Natural killer cell (primary cell): ENCODE measurements at places on chromosomes 7 and 10. TPM values are rescaled to one million over a fixed set of nuclear protein-coding genes. Genes with fewer than 3 reads are reported as not detected.

The CCNY gene
- 87.2 TPM for total RNA-seq

The ITPRID1 gene
- total RNA-seq: not detected

- H3K4me1 ChIP-seq: no peaks in the 10 kb centered on the region
Measured at GRCh38 chr10:95447685-95448084, 113.5 kb downstream of the SORBS1 start.

The KIAA1217 gene
- total RNA-seq: not detected

The PNLIPRP2 gene
- not detected for total RNA-seq

DNA sequence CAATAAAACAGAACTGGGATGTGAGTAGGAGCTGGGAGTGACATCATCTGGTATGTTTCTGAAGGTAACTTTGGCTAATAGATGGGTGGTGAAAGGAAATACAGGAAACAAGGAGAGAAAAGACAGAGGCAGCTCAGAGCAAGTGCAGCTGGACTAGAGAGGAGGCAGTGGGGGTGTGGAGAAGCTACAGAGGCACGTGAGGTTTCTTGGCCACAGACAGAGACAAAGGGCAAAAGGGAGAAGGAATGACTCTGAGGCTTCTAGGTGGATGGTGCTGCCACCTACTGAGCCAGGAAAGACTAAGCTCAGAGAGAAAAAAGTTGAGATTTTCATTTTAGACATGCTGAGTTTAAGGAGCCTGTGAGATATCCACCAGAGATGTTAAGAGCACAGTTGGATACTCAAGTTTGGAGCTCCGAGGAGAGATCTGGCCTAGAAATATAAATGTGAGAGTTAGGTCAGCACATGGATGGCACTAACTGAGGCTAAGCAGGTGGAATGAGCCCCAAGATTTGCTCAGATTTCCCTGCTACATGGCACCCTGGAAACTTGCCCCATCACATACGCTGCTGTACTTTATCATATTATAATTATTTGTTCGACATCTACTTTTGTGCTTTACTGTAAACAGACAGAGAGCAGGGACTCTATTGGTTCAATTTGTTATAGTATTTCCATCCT, 293.0 kb upstream of the IMMP2L start:
- DNase-seq: no peak
- no peaks in the 10 kb centered on the region for H3K27me3 ChIP-seq
- no peaks in the 10 kb centered on the region for H3K4me1 ChIP-seq
- H3K4me3 ChIP-seq: no peak overlapping the region

GRCh38 chr7:122726881-122727280, 24.2 kb upstream of the RNF148 start:
- no peak for DNase-seq
- H3K27ac ChIP-seq: no peak overlapping the region
- H3K36me3 ChIP-seq: no peaks in the 10 kb centered on the region
- H3K27me3 ChIP-seq: no peaks in the 10 kb centered on the region
- H3K4me3 ChIP-seq: no peak overlapping the region

DNA sequence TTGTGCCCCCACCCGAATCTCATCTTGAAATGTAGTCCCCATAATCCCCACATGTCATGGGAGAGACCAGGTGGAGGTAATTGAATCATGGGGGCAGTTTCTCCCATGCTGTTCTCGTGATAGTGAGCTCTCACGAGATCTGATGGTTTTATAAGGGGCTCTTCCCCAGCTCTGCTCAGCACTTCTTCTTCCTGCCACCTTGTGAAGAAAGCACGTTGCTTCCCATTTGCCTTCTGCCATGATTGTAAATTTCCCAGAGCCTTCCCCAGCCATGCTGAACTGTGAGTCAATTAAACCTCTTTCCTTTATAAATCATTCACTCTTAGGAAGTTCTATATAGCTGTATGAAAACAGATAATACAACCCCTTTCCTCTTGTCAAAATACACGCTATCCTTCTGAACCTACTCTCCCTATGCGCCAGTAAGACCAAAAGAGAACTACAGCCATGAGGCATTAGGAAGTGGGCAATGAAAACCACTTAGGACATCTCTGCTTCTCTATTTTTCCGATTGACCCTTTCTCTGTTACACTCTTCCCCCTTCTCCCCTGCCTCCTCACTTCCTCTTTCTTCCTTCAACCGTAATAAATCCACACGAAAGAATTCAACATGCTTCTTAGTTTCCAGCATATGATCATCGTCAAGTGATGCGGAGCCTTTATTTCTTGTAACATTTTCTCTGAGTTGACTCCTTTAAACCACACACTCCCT, 101.2 kb upstream of the WDR11 start:
- no peaks in the 10 kb centered on the region for H3K4me1 ChIP-seq
- H3K27me3 ChIP-seq: no peaks in the 10 kb centered on the region
- H3K27ac ChIP-seq: no peak overlapping the region
- no peak overlapping the region for H3K4me3 ChIP-seq

DNA sequence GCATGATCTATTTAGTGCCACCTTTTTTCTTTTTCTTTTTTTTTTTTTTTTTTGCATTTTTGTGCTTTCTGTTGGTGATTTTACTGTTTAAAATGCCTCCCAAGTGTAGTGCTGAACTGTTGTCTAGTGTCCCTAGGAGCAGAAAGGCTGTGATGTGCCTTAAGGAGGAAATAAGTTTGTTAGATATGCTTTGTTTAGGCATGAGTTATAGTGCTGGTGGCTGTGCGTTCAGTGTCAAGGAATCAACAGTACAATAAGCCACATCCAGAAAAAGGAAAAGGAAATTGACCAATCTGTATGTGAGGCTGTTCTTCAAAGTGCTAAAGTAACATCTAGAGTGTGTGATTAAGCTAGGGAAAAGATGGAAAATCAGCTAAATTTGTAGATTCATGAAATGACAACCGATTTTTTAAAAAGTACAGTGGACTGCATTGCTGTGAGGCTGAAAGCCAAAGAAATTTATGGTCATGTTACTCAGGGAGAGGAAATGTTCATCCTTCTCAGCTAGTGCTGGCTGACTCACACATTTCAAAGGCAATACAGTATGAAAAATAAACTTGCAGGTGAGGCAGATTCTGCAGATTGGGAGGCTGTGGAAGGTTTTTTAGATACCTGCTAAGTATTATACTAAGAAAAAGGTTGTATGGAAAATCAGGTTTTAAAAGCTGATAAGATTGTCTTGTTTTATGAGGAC, 122.7 kb upstream of the ADCY1 start:
- no peaks in the 10 kb centered on the region for H3K27me3 ChIP-seq
- H3K36me3 ChIP-seq: no peaks in the 10 kb centered on the region
- H3K4me1 ChIP-seq: no peaks in the 10 kb centered on the region

DNA sequence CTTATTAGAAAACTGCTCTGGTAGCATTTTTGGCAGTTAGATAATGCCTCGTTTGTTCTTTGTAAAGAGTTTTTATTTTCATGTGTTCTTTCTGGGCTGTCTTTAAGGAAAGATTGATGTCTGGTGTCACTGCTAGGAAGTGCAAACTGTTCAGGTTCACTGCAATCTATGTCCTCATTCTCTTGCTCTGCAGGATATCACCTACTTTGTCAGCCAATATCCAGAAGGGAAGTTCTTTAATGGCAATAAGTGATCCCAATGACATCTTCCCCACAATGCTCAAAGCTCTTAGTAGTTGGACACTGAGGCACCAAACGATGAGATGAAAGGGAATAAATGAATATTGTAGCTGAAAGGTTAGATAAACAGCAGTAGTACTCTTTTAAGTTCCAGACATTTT, 115.1 kb downstream of the AGMO start:
- H3K4me3 ChIP-seq: no peak overlapping the region
- H3K27me3 ChIP-seq: no peaks in the 10 kb centered on the region
- H3K36me3 ChIP-seq: no peaks in the 10 kb centered on the region
- no peak overlapping the region for H3K27ac ChIP-seq
- no peaks in the 10 kb centered on the region for H3K4me1 ChIP-seq
- no peak for DNase-seq

The WEE2 gene
- total RNA-seq: 0.23 TPM

DNA sequence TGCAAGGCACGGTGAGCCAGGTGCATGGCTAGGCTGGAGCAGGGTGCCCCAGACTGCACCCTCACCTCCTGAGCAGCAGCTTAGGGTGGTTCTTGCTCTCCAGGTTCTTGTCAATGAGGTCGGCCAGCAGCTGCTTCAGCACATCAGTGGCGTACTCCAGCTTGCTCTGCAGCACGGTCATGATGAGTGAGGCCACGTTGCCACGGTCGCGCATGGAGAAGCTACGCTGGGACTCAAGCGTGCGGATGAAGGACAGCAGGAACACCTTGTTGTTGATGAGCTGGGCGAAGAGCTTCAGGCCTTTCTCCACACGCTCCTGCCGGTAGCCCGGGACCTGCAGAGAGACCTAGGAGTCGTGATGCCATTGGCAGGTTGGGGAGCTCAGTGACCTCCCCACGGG, 408.0 kb downstream of the PLXNA4 start:
- H3K36me3 ChIP-seq: no peaks in the 10 kb centered on the region
- no peaks in the 10 kb centered on the region for H3K27me3 ChIP-seq
- H3K27ac ChIP-seq: no peak overlapping the region

GRCh38 chr7:143983960-143984359, 16.2 kb upstream of the OR6B1 start:
- no peaks in the 10 kb centered on the region for H3K4me1 ChIP-seq
- no peak overlapping the region for H3K27ac ChIP-seq
- no peaks in the 10 kb centered on the region for H3K36me3 ChIP-seq
- no peak for DNase-seq
- no peak overlapping the region for H3K4me3 ChIP-seq

DNA sequence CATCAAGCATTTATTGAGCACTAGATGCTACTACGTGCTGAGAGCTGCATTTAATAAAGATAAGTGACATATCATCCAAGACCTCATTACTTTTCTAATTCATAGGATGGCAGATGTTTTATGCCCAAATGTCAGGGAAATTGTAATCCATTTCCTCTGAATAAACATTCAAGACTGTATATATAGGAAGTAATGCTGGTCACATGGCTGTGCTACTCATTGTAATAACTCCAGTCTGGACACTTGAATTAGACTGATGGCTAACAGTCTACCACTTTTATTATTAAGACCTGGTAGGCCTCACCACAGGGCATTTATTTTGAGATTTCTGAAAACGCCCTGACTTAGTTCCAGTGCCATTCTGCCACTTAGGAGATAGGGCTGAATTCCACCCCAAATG, 36.6 kb downstream of the PIK3AP1 start:
- no peak for DNase-seq
- H3K4me3 ChIP-seq: no peak overlapping the region
- peaks cover 53% of the 10 kb centered on the region for H3K4me1 ChIP-seq
- H3K36me3 ChIP-seq: no peaks in the 10 kb centered on the region
- peak overlapping the region; percentile 55 for H3K27ac ChIP-seq
- H3K27me3 ChIP-seq: no peaks in the 10 kb centered on the region

The POLR2J2 gene
- total RNA-seq: 38.9 TPM

GRCh38 chr10:103184615-103185014, 8.5 kb downstream of the NT5C2 start:
- H3K27me3 ChIP-seq: no peaks in the 10 kb centered on the region
- no peak for DNase-seq
- peaks cover 12% of the 10 kb centered on the region for H3K36me3 ChIP-seq
- peaks cover 32% of the 10 kb centered on the region for H3K4me1 ChIP-seq
- H3K4me3 ChIP-seq: no peak overlapping the region

GRCh38 chr7:47973739-47974138, 5.7 kb downstream of the HUS1 start:
- H3K36me3 ChIP-seq: peaks cover 74% of the 10 kb centered on the region
- H3K4me3 ChIP-seq: no peak overlapping the region
- H3K27ac ChIP-seq: no peak overlapping the region

DNA sequence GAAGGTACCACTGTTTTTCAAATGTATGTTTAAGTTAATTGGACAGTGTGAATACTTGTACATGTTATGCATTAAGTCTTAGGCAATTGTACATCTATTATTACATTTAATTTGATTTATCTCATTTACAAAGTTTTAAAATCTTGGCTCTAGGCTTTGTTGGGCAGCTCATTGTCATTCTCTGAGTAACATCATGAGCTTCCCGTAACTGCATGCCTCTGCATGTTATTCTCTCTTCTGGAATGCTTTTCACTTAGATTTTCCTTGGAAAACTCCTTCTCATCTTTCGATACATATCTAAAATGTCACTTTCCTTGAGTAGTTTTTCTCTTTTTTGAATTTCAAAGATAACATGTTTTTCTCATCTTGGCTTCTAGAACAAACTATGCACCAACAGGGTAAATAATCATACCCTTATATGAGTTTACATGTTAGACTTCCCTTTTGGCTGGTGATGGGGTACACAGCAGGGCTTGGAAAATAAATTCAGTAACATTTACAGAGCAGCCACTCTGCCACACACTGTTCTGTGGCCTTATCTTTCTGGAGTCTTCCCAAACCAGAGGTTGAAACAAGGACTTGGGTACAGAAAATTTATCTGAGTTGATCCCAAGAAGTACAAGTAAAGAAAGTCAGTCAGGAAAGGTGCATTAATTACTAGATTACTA, 42.2 kb upstream of the A1CF start:
- no peaks in the 10 kb centered on the region for H3K4me1 ChIP-seq
- H3K27ac ChIP-seq: no peak overlapping the region
- H3K4me3 ChIP-seq: no peak overlapping the region
- DNase-seq: no peak
- no peaks in the 10 kb centered on the region for H3K27me3 ChIP-seq
- H3K36me3 ChIP-seq: no peaks in the 10 kb centered on the region

The DDIT4 gene
- 200 TPM for total RNA-seq

The IL15RA gene
- total RNA-seq: 11.8 TPM

DNA sequence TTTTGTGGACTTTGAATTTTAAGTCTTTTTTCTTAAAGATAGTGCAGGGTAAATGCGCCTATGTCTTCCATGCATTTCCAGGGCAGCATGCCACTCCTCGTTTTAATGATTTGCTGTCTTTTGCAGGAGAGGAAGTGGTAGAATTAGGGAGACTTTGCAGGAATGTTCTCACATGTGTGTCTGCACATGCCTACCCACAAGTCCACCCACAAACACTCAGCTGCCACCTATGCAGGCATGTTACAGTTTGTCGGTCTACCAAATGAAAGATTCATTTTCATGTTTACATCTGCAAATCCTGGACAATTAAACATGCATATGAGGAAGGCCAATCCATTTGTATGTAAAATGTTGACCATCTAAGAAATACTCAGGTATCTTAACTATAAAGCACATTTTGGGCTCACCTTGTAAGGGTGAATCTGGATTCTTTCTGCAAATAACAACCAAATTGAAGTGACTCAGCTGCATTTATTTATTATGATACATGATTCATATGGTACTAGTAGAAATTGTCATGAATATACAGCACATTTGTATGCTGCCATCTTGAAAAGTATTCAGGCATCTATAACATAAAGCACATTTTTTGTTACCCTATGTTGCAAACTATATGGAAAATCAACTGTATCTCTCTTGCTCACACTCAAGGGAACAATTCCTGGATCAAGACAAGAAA, 4.7 kb upstream of the TEX36 start:
- H3K27me3 ChIP-seq: no peaks in the 10 kb centered on the region
- no peak overlapping the region for H3K4me3 ChIP-seq
- no peaks in the 10 kb centered on the region for H3K4me1 ChIP-seq
- H3K27ac ChIP-seq: no peak overlapping the region

DNA sequence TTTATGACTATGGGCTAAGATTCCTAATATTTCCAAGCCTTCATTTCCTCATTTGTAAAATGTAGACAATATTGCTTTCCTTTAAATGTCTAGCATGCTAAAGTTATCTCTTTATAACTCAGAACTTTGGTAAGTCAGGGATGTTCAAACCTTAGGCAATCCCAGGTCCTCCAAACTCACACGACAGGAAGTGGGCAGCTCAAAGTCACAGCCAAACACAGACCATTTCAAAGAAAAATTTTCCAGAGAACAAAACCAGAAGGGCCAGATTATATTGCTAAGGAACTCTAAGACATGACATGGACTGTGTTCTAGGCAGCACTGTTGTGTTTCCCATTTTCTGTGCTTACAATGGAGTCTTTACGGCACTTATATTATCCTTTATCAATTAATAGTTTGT, 87.8 kb upstream of the DYNC1I1 start:
- no peaks in the 10 kb centered on the region for H3K36me3 ChIP-seq
- no peak overlapping the region for H3K4me3 ChIP-seq
- H3K27ac ChIP-seq: no peak overlapping the region
- H3K4me1 ChIP-seq: no peaks in the 10 kb centered on the region
- DNase-seq: no peak
